ENCODE measurements at places on chromosomes 12 and 14.

DNA sequence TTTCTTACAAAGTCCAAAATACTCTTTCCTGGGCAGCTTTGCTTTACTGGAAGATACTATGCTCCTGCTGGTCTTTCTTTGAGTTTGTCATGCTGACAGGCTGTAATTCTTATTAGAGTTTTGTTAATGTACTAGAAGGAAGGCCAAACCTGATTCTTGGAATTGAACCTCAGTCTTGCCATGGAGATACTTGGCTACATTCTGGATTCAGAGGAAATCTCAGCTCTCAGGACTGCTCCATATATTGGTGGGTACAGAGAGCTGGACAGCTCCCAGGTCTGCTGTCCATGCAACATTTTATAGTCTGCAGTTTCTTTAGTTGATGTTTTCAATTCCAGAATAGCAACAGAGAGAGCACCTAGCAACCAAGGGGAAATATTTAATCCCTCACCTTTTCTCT is 363.1 kb upstream of the STXBP6 start:
- DNase-seq = no peak

DNA sequence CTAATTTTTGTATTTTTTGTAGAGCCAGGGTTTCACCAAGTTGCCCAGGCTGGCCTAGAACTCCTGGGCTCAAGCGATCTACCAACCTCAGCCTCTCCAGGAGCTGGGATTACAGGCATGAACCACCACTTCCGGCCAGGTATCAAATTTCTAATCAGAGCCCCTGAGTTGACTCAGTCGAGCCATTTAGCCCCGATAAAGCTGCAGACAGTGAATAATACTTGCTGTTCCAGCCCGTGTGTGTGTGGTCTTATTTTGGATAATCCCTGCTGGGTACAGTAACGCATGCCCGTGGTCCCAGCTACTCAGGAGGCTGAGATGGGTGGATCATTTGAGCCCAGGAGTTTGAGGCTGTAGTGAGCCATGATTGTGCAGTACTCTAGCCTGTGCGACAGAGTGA is 57.0 kb downstream of the TEAD4 start:
- DNase-seq = no peak

DNA sequence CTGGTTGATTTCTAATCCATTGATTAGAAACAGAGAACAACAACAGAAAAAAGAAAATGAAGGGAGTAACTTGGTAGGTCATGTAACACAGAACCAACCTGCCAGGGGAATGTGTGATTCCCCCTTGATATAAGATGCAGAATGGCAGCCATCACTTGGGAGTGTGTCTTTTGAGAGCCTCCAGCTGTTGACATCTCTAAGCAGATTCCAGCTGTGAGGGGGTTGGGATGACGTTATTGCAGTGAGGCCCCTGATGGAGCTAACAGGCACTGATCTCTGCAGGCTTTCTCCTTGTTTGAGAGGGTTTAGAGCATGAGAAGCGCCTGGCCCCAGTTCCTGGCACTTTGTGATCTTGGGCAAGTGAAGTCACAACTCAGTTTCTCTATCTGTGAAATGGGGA is 124.9 kb downstream of the PELI2 start:
- DNase-seq = no peak

DNA sequence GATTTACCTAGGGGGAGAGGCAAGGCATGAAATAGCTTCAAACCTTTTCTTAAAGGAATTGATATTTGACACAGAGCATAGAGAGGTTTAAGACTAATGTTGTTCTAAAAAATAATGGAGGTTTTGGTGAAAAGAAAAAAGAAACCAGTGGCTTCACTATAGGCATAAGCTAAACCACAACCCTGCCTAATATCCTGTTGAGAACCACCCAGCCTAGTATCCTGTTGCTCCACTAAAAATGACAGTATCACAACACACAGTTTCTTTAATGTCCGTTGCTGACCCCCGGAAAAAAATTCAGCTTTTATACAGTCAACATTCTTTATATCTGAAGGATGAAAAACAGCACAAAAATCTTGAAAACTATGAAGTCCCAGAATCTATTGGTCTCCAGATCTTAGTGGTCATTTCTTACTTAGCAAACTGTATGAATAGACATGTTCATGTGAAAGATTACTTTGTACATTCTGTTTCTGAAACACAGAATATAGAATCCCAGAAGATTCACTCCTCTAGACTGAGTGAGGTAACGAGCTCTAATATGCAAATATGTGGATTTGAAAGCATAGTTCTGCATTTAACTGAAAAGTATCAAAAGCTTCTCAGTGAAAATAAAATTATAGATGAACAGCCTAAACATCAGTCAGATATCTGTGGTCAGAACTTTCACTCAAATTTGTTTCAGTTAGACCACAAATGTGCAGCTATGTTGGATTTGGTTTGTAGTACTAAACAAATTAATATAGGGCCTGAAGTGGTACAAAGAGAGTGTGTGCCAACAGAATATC is 40.5 kb downstream of the GALC start:
- DNase-seq = no peak

DNA sequence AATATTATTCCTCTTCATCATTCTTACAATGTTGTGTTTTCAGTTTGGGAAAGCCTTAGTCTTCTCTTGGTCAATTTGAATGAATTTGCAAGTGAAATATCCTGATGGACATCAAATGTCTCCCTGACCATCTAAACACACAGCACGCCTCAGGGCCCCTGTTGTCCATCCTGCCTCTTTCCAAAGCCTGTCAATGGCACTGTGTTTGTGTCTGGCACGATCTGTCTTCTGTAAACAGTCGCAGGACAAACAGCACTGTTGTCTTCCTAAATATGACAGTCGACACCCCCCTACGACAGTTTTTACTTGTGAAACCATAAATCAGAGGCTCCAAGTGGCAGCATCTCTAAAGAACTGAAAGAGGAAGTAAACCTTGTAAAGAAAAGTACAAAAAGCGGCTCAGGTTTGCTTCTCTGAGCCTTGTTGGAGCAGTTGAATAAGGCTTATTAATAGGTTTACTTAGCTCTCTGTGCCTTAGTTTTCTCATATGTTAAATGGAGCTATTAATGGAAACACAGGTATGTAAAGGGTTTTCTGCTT is 285.8 kb downstream of the NRXN3 start:
- DNase-seq = no peak

- no peak for DNase-seq
Observed at GRCh38 chr12:58242796-58243630, 301.6 kb downstream of the ATP23 start.

DNA sequence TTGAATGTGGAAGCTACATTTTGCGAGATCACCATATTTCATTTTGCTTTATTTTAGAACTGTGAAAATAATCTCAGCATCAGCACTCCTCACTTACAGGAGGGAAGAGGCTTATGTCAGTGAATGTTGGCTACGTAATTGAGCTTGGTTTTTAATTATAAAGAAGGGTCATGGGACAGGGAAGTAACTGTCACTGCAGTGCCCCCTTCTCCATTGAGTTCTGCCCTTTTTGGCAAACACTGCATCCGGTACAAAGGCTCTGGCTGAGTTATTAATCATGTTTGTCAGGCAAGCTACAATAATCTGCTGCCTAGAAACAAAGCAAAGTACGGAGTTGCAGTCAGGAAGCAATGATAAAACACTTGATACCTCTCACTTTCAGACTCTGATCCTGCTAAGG is 546.7 kb downstream of the SNAPC1 start:
- no peak for DNase-seq

DNA sequence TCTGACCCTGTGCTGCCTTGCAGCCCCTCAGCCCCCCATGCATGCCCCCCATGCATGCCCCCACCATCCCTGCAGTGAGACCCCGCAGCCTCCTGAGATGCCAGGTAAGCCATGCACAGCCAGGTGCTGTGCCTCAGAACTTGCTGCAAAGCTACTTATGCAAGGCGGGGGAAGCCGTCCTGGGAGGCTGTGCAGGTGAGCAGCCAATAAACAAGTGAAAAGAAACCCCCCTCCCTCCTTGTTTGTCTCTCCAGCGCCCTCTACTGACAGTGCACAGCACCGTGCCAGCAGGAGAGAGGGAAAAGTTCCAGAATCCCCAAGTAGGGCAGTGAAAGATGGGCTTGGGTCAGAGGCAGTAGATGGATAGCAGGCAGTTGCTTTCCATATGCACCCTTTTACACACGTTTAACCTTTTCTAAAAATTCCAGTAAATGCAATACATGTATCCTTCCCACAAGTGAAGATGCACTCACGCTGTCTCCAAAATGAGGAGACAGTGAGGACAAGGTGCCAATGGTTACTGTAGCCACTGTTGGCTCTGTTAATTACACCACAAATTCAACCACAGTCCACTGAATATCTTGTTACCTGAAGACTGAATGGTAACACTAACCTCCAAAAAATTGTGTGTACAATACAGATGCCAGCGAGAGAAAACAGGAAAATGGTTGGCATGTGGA is 18.0 kb downstream of the TNFAIP2 start:
- peak; percentile 81 for DNase-seq

- DNase-seq = no peak
Observed at GRCh38 chr12:5881666-5882065, 63.4 kb downstream of the ANO2 start.

- DNase-seq = no peak
Observed at GRCh38 chr14:75204116-75204515, 27.7 kb upstream of the TMED10 start.

GRCh38 chr14:91115986-91116770 is 2.3 kb downstream of the DGLUCY start:
- no peak for DNase-seq

DNA sequence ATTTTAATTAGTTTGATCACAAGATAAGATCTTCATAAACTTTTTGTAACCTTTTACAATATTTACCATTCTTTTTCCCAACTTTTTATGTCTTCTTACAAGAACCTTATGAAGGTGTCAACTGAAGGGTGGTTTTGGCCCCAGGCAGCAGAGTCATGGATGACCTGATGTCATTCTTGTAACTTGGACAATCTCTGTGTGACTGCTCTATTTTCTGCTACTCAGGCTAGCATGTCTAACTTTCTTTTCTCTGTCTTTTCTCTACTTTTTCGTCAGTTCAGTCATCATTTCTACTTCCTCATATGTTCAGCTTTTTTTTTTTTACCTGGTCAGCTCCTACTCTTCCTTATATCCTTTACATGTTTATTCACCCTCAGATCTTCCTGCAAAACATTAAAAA is 150.7 kb upstream of the PTPRQ start:
- DNase-seq = no peak

DNA sequence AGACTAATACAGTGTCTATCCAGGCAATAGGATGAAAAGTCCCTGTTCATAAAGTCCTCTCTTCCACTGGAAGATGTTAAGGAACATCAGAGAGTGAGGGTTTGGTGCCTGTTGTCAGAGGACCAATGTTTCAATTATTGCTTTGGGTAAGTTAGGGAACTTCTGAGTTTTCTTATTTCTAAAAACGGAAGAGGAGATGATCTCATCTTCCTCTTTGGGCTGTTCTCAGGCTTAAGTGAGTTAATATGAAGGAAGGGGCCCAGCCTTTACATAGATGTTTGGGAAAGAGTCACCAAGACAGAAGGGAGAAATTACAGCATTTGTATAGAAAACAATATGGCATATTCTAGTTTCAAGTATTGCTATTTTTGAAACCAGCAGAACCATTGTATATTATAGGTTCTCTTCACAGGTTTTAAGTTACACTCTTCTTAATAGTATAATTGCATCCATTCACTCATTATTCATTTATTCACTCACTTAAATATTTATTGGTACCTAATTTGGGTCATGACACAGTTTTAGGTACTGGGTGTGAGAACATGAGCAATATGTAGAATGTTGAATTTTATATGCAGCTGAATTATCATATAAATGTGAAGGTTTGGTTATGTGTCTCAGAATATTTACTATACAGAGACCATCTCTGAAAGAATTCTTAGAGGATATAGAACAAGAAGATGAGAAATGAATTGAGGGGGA is 68.5 kb upstream of the LRIG3 start:
- DNase-seq = no peak

- peak; percentile 18 for DNase-seq
Observed at GRCh38 chr14:78164226-78164853, 5.8 kb upstream of the NRXN3 start.

DNA sequence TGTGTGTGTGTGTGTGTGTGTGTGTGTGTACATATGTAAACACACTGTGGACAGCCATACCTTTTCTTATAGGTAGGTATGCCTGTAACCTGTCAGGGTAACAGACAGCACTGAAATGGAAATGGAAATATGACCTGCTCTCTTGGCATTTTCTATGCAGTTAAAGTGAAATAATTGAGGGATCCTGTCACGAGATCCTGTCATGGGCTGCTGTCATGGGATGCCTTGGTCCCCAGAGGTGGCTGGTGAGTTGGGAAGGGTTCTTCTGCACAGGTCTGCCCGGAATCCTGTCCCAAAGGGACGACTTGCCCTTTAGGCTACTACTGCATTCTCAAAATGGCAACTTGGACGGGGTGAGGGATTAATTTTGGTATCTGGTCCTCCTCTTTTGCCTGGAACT is 47.3 kb downstream of the ELK3 start:
- no peak for DNase-seq

DNA sequence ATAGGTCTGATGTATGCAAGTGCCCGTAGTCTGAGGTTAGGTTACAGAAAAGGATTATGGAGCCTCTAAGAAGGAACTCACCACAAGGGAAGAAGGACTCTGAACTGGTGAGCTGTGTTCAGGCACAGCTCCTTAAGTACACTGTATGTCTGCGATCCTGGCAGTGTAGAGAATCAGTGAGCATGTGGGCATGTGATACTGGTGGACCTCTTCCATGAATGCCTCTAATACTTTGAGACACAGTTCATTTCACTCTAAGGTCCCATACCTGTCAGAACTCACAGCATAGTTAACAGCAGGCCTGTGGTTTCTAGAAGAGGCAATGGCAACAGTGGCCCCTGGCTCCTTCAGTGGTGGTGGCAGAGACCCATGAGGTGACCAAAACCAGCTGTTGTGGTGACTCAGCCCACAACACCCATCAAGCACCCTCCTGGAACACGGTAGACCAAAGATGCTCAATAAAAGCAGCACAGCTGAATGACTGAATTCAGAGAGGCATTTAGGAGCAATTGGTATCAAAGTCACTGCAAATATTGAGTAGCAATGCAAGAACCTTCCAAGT is 6.9 kb upstream of the OR6J1 start:
- DNase-seq = no peak

- DNase-seq = no peak
Observed at GRCh38 chr12:115691123-115691522, 586.4 kb downstream of the MED13L start.

GRCh38 chr12:113267621-113268020 is 46.4 kb downstream of the TPCN1 start:
- DNase-seq = no peak

DNA sequence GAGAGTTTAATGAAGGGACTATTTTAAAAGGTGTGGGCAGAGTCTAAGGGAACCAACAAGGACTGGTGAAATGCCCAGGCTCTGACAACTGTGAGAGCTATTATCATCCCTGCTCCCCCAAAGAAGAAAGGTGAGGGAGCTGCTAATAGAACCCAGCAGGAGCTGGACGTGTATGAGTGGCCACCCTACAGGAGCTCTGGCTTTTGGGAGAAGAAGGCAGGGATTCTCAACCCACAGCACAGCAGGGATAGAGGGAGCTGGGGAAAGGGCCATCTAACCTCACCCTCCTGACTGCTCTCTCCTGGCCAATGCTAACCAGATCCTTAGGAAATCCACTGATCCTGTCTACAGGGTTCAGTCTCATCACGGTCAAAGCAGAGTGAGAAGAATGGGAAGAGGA is 57.1 kb downstream of the GRIN2B start:
- no peak for DNase-seq

- DNase-seq = no peak
Observed at GRCh38 chr14:61486930-61487495, 165.6 kb downstream of the PRKCH start.

GRCh38 chr12:130154276-130155070 is 7.8 kb upstream of the FZD10 start:
- DNase-seq = no peak

- DNase-seq = no peak
Observed at GRCh38 chr12:111827907-111828306, 14.1 kb upstream of the MAPKAPK5 start.

- no peak for DNase-seq
Observed at GRCh38 chr14:65945327-65945726, 532.8 kb downstream of the FUT8 start.

Measured in H54 (cell line).